ENCODE measurements at places on chromosomes 16 and 17.

- DNase-seq, result no peak
These were observed 35.5 kb downstream of the GAN start for GRCh38 chr16:81350306-81350615.

- no peak for DNase-seq
These were observed 39.7 kb downstream of the NACA2 start for GRCh38 chr17:61551255-61551742.

GRCh38 chr16:85238233-85238647 is 126.0 kb upstream of the CIBAR2 start:
- no peak for DNase-seq

GRCh38 chr16:86824751-86825296 is 246.5 kb downstream of the FOXL1 start:
- no peak for DNase-seq

- DNase-seq, result no peak
These were observed 216.0 kb downstream of the SEC14L1 start for GRCh38 chr17:77356690-77357201.
